ENCODE measurements at places on chromosomes 11 and 22.

DNA sequence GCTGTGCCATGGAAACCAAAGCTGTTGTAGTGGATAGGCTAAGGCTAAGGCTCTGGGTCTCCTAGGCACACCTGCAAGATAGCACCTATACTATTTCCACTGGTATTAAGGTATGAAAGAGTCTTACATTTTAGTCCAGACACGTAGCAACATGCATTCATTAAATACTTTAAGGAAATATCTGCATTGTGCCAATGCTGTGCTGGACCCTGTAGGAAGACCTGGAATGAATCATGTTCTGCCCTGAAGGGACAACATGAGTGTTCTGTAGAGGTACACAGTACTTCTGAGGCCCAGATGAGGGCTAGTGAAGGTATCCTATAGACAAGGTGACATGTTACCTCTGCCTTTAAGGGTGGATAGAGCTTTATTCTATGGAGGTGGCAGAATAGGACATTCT, 35.2 kb upstream of the RRM1 start:
- no peak for DNase-seq

DNA sequence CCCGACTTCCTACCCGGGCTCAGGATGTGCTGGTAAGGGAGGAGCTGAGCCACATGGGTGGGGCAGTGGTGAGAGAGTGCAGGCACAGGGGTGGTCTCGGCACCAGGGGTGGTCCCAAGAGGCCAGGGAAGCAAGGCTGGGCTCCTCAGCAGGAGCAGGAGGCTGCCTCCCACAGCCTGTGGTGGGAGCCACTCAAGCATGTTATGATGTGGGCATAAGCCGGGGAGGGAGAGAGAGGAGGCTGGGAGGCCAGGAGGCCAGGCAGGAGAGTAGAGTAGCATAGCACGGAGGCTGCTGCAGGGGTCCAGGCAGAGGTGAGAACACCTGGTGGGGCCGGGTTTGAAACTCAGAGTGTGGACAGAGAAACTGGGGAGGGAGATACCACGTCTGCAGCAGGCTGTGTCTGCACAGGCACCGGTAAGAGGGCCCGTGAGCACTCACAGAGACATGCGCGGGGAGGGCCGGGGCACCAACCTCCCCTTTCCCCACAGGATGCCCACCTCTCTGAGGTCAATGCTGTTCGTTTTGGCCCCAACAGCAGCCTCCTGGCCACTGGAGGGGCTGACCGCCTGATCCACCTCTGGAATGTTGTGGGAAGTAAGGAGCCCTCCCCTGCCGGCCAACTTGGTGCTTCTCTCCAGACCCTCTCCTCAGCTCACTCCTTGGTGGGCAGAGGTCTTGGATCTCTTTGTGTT, 10.7 kb downstream of the ATG16L2 start:
- DNase-seq = no peak

DNA sequence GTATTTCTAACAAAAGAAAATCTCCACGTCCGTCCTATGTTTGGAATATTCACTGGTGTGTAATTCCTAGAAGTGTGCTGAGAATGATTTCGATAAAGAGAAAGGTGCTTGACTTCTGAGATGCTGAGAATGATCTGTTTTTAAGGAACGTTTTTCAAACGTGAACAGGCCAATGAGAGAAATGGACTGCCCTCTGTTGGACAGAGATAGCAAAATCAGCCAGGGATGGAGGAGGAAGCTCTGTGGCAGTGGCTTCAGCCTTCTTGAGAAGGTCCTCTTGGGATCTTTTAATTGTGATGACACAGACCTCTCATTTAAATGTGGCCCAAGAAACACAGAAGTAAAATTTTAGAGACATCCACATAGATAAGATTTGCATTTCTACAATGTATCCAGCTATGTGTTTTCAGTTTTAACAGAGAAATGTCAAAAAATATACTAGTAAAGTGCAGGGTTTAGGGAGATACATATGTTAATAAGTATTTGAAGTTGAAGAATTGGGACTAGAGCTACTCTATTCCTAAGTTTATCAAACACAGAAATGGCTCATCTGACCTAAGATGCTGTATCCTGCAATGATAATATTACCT, 84.0 kb upstream of the RCN1 start:
- DNase-seq = no peak

DNA sequence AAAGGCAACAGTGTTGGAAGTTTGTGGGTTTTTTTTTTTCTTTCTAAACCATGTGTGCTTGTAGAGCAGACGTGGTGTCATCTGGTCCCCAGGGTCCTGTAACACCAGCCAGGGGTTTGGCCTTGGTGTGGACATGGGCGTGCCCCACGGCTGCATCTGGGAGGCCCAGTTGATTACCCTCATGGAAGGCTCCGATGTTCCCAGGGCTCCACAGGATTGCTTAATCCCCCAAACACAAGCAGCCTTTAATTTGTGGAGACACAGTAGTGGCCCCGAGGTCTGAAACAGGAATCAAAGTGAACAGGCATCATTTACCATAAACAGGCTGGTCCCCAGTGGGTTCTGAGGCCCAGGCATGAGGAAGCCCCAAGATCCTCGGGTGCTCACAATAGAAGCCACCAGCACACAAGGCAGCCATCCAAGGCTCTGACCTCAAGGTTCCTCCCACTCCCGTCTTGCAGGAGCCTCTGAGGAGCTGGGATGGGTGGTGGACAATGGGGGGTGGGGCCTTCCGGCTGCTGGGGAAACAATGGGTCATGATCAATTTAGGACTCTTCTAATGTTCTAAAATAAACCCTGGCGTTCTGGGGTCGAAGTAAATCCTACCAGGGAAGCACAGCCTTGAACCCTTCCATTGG, 115.0 kb upstream of the CD82 start:
- no peak for DNase-seq

DNA sequence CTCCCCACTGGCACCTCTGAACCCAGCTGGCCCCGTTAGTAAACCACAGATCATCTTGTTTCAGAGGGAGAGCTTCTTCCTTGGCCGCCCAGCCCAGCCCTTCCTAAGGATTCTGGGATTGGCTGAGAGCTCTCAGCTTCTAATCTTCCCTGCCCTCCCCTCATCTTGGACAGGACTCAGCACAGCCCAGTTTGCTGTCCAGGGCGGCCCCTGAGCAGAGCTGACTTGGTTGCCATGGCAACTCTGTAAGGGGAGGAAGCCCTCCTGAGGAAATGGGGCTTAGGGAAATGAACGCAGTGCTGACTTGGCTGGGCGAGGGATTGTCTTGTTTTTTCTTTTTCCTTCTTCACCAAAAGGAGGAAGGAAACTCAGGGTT, 4.6 kb downstream of the APOL4 start:
- no peak for DNase-seq

DNA sequence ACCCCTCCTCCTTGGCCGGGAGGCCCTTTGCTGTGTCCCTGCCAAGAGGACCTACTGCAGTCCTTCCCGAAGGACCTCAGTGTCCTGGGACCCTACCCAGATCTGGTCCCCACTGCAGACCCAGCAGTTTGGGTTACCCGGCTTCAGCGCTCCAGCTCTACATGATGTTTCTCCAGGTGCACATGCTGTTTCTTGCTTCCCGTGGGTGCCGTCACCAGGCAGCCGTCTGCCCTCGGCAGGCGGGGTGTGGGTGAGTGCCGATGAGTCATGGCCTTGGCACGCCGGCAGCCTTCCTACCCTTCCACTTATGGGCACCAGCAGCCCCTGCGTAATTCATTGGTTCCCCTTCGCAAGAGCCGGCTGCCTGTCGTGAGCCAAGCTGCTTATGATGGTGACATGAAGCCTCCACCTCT, 101.8 kb downstream of the BCR start:
- DNase-seq = no peak

GRCh38 chr11:1194977-1195681, 27.7 kb upstream of the MUC5B start:
- DNase-seq = no peak

- DNase-seq = no peak
Measured at GRCh38 chr11:63022441-63022840, 6.8 kb upstream of the SLC22A8 start.

GRCh38 chr11:80448709-80449108, 1007.9 kb upstream of the TENM4 start:
- DNase-seq = no peak

DNA sequence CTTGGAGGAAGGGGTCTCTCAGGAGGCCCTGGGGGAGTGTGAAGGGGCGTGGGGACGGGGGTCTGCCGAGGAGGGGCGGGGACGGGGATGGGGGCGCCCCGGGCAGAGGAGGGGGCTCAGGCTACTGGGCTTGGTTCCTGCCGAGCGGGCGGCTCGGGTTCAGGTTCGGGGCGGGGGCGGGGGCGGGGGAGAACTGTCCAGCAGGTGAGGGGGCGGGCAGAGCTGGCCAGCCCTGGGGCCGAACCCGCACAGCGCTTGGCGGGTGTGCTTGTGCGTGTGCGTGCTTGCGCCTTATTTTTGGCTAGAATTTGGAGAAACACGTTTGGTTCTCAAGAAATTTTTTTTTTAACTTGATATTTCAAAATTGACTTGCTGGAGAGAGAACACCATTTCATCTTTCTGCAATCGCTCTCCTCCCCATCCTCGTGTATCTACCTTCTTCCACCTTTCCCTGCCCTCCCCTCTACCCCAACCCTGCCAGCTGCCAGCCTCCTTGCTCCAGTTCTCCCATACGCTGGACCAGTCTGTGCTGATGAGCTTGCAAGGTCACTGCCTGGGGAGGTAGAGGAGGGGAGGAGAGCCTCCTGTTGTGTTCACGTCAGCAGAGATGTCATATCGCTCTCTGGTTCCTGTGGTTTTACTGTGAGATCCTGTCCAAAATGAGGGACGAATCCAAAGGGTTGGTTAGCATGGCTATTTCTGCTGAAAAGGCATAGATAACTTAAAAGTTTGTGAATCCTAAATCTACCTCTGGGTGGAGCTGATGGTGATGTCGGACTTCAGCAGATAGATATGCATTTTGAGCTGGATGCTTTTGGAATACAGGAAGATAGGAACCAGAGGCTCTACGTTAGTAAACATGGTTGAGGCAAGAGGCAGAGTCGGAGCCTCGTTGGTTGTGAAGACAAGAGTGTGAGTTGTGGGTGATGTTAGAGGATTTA, 668 bp downstream of the MADD start:
- no peak for DNase-seq

DNA sequence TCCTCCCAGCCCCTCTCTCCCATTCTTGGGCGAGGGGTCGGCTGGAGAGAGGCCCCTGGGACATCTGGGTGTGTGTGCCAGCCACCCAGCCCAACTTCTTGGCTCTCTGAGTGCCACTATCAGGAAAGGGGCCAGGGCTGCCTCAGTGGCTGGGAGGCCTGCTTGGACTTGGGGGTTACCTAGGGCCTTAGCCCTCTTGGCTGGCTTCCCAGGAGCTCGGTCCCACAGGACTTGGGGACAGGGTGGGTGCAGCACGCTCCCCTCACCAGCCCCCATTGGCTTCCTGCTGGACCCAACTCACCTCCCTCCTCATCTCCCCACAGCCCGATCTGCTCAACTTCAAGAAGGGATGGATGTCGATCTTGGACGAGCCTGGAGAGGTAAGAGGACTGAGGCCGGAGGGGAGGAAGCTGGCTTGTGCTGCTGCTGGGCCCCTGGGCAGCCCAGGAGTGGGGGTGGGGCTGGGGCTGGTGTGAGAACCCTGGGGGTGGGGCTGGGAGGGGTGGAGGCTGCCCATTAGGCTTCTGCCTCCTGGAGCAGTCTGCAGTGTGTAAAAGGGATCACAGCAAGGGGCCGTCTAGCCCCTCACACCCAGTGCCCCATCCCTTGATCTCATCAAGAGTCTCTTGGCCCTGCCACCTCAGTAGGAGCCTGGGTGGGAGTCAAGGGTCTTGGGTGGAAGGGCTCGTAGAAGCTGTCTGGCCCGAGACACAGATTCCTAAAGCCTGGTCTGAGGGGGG, 54.8 kb downstream of the TRIOBP start:
- no peak for DNase-seq

- no peak for DNase-seq
Measured at GRCh38 chr22:44608597-44609399, 93.2 kb upstream of the PRR5 start.

GRCh38 chr22:17119481-17120202, 1.5 kb downstream of the TMEM121B start:
- DNase-seq = no peak

DNA sequence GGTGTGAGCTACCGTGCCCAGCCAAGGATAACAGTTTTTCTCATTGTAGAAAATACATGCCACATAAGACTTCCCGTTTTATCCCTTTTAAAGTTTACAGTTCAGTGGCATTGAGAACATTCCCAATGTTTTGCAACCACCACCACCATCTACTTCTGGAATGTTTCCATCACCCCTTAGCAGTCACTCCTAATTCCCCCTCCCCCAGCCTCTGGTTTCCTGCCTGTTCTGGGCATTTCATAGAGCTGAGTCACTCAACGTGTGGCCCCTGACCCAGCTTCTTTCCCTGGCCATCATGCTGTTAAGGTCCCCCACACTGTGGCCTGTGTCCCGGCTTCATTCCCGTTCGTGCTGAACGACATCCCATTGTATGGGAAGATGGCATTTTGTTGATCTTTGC, 30.7 kb downstream of the FGF4 start:
- DNase-seq = no peak

DNA sequence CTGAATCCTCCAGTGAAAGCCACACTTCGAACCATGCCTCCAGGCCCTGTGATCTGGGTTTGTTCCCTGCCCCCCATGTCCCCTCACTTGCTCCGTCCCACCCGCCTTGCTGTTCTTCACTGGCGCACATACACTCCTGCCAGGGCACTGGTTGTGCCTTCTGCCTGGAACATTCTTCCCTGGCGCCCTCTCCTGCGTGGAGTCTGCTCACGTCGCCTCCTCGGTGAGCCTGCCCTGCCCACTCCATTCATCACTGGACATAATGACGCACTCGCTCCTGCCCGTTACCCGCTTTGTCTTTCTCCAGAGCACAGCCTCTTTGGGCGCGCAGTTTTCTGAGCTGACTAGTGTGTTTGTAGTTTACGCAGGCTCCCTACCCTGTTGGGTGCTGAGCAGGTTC, 21.0 kb upstream of the MIEF1 start:
- DNase-seq = no peak

GRCh38 chr22:18974477-18975180, 38.5 kb upstream of the PRODH start:
- no peak for DNase-seq

DNA sequence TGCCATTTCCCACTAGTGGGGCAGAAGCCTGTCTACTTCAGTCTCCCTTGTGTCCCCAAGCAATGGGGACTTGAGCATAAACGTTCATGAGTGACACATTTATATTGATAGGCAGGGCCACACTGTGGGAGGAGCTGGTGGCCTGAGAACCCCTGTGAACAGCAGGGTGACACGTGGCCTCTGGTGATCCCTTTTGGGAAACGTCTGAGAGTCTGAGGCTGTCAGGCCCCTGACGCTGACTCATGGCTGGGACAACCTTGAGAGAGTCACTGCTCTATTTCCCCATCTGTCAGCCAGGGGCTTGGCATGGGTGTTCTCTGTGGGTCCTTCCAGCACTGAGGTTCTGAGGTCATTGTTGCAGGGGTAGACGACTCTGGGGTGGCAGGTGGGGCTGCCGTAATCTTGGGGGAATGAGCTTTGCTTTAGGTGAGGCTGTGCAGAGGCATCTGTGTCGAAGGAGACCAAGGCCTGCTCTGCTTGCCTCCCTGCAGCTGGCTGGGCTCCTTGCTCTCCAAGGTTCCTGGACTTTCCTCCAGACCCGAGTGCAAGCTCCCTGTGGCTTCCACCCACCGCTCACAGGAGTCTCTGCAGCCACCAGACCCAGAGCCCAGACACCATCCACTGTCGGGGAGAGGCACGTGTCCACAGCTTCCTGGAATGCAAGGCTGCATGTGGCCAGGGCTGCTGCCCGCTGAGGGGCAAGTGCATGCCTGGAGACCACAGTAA, 54.7 kb downstream of the SMIM38 start:
- DNase-seq = no peak

GRCh38 chr11:18802381-18803257, 11.0 kb upstream of the PTPN5 start:
- DNase-seq = no peak

- DNase-seq = no peak
Measured at GRCh38 chr11:125170510-125171031, 6.0 kb downstream of the PKNOX2 start.
